ENCODE measurements at places on chromosomes 3 and 15.

- peak; percentile 91 for DNase-seq
These were observed 976 bp downstream of the DIS3L start for GRCh38 chr15:66294157-66294931.

DNA sequence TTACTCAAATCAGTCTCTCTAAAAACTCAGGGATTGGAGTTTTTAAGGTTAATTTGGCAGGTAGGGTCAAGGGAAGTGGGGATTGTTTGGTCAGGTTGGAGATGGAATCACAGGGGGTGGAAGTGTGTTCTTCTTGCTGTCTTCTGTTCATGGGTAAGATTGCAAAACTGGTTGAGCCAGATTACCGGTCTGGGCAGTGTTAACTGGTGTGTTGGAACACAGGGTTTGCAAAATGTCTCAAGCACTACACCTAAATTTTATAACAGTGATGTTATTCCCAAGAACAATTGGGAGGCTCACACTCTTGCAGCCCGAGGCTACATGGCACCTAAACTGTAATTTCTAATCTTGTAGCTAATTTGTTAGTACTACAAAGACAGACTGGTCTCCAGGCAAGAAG lies 425.4 kb downstream of the PLOD2 start:
- no peak for DNase-seq

- peak; percentile 34 for DNase-seq
These were observed 10.0 kb downstream of the SNTN start for GRCh38 chr3:63662500-63662899.

GRCh38 chr3:51099794-51100535 lies 285.1 kb upstream of the MANF start:
- peak; percentile 39 for DNase-seq

DNA sequence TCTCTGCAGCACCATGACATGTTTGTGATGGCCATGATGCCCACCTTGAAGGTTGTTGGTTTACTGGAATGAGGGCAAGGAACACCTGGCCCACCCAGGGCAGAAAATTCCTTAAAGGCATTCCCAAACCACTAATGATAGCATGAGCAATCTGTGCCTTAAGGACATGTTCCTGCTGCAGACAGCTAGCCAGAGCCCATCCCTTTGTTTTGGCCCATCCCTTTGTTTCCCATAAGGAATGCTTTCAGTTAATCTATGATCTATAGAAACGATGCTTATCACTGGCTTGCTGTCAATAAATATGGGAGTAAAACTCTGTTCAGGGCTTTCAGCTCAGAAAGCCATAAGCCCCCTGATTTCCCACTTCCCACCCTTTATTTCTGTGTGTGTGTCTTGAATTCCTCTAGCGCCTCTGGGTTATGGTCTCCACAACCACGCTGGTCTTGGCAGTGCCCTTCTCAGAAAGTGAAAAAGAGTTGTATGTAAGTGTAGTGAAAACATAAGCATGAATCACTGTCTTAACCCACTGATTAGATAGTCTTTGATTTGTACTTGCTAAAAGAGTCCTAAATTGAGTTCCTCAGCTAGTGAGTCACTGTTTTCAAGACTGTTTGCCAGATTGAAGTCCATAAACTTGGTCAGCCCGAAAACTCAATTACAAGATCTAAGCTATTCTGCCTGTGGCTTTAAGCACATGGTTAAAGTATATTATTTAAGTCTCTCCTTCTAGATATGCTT lies 19.0 kb upstream of the CCR2 start:
- DNase-seq, result peak; percentile 5

DNA sequence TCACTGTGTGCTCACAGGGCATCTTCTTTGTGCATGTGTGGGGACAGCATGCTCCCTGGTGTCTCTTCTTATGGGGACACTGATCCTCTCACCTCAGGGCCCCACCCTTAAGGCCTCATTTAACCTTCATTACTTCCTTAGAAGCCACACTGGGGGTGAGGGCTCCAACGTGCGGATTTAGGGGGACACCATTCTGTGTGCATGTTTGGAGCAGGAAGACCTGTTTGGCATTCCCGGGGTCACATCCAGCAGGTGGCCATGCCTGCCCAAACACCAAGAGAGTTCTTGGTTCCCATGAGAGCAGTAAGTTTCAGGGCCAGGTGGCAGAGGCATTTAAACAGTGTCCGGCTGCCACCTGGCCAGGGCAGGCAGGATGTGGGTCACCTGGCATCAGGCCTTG lies 24.8 kb downstream of the PRR20G start:
- DNase-seq, result no peak

DNA sequence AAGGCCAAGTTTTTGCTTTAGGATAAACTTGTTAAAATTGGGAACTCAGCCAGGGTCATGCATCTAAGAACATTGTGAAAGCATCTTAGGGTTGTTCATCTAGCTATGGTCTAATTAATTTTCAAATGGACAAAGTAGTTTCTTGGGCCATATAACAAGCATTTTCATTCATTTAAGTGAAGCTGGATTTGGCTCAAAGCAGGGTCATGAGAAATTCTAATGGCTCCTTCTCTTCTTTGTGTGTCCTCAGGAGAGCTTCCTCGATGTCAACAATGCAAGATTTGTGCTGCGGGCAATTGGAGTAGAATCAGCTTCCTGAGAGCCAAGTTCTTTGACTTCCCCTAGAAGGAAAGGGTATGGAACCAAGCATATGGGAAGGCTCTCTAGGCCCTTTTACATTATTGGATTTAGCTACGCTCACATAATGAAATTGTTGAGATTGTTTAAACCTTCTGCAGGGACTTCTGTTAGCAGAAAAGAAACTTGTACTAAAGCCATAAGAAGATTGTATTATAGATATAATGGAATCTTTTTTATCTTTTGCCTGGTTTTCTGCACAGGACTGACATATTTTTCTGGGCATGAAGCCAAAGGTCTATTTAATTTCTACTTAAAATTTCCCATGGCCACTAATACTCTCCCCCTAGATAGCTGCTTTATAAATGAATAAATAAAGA lies 1.8 kb upstream of the SAMMSON start:
- DNase-seq, result peak; percentile 5

DNA sequence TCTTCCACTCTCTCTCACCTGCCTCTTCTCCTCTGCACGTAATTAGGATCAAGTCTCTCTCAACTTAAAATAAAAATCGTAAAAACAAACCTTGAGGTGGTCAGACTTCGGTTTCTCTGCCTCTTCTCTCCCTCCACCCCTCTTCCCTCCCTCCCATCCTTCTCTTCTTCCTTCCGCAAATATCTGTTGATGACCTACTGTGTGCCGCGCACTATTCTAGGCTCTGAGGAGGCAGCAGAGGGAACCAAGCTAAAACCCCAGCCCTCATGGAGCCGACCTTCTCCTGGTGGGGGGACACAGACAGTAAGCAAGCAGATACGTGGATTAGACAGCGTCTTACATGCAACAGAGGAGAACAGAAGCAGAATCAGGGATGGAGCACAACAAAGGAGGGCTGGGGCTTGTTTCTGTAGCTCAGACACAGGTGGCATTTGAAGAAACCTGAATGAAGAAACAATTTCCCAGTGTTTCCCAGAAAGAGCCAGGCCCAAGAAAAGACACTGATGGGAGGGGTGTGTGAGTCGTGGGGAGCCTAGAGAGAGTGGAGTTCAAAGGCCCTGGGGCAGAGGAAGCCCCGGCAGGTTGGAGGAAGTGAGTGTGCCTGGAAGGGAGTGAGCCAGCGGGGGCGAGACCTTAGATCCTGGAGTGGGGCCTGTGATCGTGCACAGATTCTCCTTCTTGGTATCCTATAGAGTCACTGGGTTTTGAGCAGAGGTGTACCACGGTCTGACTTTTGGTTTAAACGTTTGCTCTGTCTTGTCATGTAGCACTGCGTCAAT lies 80.5 kb downstream of the TOP2B start:
- no peak for DNase-seq

GRCh38 chr15:31079519-31079918 lies 22.0 kb downstream of the TRPM1 start:
- DNase-seq, result peak; percentile 94

- peak; percentile 60 for DNase-seq
These were observed 46.9 kb downstream of the CHSY1 start for GRCh38 chr15:101204739-101205535.

DNA sequence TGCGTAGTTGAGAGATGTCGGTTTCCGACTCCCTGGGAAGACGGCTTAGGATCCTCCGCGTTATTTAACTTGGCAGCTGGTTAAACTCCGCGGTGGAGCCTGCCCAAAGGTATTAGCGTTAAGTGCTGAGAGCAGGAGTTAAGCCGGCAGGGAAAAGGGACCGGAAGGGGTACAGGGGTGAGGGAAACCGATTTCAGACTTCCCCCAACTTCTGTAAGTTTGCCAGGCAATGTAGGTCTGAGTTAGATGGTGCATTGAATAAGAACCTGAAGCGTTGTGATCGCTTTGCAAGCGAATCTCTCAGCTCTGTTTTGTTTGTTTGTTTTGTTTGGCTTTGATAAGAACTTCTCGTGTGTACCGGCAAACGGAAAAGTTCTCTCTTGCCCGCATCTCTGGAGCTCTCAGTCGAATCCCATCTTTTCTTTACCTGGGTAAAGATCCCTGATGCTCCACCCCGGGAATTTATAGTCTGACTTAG lies 6.0 kb upstream of the FEZF2 start:
- DNase-seq, result no peak
